ENCODE measurements at places on chromosomes 6 and 20.

DNA sequence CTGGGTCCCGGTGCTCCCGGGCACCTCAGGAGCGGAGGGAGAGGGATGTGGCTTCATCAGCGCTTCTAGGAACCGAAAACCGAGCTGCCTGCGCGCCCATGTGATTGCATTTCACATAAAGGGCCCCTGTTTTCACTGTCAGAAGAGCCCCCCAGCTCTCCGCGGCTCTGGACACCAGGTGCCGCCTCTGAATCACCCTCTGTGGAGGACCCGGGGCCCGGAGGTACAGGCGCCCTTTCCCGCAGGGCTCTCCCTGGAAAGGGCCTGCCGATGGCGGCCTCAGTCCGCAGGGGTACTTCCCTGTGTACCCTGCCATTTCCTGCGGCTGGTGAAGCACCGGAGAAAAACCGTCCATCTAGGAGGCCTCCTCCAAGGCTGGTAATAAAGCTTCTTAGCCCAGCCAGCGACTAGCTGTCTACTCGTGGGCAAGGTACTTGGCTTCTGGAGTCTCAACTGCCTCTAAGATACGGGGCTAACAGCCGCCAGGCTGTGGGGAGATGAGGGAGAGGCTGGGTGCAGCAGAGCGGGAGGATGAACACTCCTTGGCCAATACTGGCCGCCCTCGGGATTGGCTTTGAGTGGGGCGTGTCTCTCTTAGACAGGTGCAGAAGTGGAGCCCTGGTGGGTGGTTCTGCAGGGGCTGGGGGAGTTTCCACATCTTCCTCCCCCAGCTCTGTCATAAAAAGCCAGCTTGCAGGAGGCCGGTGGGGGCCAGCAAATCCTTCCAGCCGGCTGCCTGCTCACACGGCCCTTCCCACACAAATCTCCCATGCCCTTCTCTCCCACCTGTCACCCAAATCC is 1.6 kb downstream of the PPP1R16B start:
- DNase-seq, result no peak

DNA sequence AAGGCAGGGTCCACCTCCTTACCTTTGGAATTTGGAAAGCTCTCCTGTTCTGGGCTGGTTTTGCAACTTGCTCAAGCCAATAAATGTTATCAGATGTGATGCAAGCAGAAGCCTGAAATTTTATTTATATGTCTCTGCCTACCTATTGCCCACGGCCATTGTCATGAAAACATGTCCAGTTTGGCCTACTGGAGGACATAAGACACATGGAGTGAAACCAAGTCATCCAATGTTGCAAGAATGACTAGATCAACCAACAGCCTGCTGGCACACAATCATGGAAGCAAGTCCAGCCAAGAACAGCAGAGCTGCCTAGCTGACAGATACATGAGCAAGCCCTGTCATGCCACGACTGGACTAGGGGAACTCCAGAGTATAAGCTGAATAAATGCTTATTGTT is 56.7 kb upstream of the IRAK1BP1 start:
- DNase-seq, result peak; percentile 16

DNA sequence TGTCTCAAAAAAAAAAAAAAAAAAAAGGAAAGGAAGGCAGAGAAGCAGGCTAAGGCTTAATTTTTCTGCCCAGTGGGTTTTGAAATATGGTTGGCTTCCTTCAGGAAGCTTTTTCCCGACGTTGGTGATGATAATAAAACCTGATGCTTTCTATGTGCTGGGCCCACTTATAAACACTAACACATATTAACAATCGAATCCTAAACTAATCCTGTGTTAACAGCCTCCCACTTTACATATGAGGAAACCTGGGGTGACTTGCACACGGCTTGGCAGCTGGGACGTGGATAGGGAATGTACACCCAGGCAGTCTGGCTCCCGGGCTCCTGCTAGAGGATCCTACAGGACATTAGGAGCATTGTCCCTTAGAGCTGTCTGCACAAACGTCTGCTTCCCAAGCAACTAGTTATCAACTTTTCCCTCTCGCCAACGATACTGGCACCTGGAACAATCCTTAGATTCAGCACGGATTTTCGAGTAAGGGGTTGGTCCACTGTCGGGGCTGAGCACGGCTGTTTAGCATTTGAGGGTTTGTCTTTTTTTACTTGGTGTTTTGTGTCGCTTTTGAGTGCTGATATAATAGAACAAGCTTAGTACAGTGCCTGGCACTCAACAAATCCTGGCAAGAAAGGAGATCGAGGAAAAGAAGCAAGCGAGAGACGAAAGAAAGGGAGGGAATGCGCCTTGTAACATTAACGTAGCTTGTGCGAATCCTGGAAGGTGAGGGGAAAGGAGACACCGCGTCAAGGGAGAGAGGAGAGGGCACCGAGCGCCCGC is 622 bp upstream of the KIZ start:
- peak; percentile 45 for DNase-seq

DNA sequence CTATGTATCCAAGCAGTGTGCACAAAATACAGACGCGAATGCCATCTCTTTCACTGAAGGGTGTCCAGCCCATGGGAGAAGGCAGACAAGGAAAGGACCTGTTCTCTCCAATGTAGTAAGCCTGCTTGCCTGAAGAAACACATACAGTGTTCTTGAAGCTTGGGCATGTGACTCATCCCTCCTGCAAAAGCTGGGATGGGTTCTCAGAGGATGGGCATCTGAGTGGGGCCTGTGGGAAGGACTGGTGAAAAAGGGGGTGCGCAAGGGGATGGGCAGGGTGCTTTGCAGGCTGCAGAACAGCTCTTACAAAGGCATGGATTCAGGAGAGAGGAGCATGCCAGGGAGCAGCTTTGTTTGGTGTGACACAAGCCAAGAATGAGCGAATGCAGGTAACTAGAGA is 128.1 kb downstream of the FYN start:
- no peak for DNase-seq

GRCh38 chr6:13527671-13528056 is 40.3 kb upstream of the GFOD1 start:
- no peak for DNase-seq

DNA sequence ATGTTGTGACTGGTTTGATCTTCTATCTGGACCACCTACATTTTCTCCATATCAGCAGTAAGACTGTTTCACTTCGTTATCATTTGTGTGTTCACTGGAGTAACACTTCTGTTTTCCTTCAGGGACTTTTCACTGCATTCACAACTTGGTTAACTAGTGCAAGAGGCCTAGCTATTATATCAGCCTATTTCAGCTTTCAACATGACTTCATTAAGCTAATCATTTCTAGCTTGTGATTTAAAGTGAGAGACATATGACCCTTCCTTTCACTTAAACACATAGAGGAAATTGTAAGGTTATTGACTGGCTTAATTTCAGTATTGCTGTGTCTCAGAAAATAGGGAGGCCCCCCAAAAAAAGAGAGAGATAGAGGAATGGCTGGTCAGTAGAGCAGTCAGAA is 622.8 kb upstream of the NRSN1 start:
- no peak for DNase-seq

DNA sequence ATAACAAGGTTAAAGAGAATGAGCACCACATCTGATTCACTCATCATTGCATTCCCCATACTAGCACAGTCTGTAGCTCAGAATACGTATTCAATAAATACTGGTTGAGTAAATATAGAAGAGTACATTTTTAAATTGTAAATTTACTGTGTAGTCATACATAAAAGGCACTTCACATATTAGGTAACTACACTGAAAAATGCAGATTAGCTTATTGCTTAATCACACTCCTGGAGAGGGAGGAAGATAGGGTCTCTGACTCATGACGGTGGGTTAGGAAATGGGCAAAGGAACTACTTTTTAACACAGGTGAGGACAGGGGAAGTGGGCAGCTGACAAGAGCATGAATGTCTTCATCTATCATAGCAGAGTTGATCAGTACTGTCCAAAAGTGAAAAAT is 133.2 kb downstream of the TBC1D32 start:
- DNase-seq, result peak; percentile 42

- DNase-seq, result peak; percentile 77
Measured at GRCh38 chr6:44969446-44970185, 358.5 kb upstream of the RUNX2 start.

DNA sequence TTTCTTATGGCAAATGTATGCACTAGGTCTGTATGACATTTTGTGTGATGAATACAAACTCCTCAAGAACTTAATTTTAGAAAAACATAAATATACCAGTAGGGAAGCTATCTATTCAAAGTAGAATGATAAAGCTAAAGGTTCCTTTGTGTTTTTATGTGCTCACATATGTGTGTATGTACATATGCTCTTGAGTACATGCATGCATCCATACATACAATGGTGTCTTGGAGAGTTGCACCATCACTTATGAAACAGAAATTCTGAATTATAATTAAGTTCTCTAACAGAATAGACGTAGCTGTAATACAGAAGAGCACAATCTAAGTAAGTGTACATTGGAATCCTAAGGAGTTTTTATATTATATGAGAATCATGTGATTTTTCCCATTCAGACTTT is 2.3 kb downstream of the NKAIN2 start:
- DNase-seq, result no peak

DNA sequence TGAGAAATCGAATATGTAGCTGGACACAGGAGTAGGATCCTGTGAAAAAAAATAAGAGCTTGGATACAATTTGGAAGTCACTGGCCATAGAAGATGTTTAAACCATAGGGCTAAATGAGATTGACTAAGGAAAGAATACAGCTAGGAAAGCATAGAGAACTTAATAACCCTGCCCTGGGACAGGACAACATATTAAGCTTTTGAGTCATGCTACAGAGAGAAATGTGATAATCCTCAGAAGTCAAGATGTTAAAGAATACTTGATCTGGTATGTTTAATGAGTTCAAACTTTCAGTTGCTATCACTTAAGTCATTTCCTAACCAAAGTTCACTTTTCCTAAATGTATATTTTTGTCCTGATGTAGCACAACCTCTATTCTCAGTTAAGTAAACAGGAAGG is 154.6 kb upstream of the TSHZ2 start:
- DNase-seq, result no peak

DNA sequence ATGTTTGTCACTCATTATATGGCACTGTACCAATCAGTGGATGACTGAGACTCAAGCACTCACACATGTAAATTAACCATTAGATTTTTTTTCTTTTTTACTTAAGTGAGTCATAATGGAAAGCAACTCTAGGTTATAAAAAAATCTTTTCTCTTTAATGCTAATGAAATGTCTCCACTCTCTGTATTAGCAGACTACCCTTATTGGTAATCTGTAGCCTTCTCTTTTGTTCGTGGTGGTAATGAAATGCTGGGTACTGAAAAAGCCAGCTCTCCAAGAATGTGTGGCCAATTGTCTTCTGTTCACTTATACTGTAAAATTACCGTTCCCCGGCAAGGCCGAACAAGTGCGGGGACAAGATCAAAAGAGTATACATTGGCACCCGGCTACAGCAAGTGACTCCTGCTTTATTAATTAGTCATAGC is 69.0 kb downstream of the AFG1L start:
- DNase-seq, result no peak

DNA sequence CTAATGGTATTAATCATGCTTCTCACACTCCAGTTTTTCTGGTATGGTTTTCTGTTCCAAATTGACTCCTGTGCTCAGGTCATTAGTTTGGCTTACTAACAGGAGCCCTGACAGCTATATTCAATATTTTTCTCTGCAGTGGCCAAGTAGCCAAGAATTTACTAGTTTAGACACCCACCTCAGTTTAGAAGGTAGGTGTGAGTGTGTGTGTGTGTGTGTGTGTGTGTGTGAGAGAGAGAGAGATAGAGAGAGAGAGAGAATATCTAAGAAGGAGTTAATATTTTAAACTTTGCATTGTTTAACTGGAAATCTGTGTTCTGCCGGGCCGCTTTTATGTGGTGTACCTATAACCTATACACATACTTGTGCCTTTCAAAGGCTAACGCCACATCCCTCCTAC is 18.5 kb downstream of the JARID2 start:
- no peak for DNase-seq

GRCh38 chr6:18413381-18413780 is 26.2 kb downstream of the RNF144B start:
- no peak for DNase-seq

DNA sequence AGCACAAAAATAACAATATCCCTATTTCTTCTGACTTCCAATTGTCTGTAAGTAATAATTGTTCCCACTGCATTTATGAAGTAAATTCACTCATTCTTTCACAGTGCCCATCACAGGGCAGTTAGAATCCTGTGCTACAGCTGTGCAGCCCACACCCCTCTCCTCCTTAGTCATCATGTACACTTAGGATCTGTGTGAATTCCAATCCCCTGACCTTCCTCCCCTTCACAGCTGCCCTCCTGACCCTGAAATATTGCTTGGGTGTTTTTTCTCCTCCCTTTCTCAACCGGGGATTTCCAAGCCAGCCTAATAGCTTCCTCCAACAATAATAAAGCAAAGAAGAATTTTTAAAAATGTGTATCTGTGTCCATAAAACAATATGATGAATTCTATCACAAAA is 91.5 kb upstream of the BEND6 start:
- DNase-seq, result peak; percentile 90

- no peak for DNase-seq
Measured at GRCh38 chr20:23568320-23568970, at the start of gene CST9L. Gene CST9L, minus strand, starts transcription at chr20:23568484. Its CDS starts 34 bp downstream, at chr20:23568450.

GRCh38 chr6:94215552-94215951 is 796.2 kb upstream of the EPHA7 start:
- no peak for DNase-seq

DNA sequence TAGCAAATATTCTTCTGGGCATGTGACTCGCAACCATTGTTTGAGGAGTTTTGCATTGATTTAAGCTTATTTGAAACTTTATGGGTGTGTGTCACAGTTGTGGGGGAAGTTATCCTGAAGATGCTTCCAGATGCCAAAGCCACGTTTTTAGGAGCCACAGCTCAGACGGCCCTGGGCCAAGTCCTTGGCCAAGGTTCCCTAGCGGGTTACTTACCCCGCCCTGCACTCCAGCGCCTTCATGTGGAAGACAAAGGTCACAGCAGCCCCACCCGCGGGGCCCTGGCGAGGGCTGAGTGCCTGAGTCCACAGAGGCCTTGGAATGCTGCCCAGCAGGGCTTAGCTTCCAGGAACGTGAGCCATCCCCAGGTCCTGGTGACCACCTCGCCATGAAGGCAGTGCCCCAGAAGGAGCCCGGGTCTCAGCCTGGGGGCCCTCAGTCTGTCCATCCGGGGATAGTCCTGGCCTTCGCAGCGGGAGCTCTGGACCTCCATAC is 308.3 kb downstream of the CDH4 start:
- peak; percentile 13 for DNase-seq

DNA sequence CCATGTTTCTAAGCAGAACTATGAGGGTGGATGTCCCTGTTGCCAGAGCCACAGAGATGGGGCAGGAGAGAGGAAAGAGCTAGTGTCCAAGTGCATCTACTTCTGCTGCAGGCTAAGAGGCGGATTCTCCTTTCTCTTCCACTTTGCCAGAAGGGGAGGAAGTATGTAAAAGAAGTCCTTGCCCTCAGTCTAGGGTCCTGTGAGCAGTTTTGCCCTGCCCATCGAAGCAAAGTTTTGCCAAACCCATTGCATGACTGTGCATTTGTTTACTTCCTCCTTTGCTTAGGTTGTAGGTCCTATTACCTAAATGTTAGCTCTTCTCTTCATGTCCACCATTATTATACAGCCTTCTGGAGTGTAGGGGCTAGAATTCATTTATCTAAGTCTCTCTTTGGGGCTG is 106.2 kb upstream of the ARMC2 start:
- DNase-seq, result no peak

DNA sequence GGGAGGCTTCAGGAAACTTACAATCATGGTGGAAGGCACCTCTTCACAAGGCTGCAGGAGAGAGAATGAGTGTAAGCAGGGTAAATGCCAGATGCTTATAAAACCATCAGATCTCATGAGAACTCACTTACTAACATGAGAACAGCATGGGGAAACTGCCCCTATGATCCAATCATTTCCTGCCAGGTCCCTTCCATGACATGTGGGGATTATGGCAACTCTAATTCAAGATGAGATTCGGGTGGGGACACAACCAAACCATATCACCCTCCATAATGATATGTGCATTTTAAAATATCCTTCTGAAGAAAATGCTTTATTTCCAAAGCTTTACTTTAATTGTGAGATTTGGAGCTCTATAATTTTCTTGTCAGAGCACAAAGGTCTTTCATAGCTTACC is 154.1 kb upstream of the CENPW start:
- DNase-seq, result no peak

Measured in choroid plexus epithelial cell (primary cell).